GM06990 (cell line): ENCODE measurements at places on chromosomes 16 and 17.

GRCh38 chr17:27649929-27650328 is 18.9 kb downstream of the LGALS9 start:
- DNase-seq: no peak

DNA sequence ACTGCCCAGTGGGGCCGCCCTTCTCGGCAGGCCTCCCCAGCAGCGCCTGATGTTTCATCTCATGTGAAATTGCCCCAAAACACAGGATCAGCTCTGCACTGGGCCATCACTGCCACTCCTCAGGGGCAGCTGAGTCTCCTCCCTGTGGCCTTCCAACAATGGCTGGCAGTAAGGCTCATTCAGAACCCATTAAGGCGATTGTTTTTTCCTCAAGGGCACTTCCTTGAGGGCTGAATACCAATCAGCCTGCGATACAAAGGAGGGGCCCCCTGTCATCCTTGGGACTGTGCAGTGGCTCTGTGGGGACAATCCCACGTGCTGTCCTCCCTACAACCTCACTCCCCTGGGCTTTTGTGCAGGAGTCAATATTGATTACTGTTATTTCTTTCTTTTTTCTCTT is 47.5 kb downstream of the XYLT1 start:
- DNase-seq: no peak

DNA sequence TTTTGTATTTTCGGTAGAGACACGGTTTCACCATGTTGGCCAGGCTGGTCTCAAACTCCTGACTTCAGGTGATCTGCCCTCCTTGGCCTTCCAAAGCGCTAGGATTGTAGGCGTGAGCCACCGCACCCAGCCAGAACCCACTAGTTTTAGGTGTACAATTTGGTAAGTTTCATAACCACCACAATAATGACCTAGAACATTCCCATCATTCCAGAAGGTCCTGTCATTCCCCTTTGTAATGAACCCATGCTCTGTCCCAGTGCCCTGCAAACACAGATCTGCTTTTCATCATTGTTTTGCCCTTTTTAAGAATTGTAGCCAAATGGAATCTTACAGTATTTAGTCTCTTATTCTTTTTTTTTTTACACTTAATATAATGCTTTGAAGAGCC is 35.6 kb upstream of the IRF8 start:
- no peak for DNase-seq

GRCh38 chr17:16512011-16512410 is 20.0 kb upstream of the LRRC75A start:
- no peak for DNase-seq

DNA sequence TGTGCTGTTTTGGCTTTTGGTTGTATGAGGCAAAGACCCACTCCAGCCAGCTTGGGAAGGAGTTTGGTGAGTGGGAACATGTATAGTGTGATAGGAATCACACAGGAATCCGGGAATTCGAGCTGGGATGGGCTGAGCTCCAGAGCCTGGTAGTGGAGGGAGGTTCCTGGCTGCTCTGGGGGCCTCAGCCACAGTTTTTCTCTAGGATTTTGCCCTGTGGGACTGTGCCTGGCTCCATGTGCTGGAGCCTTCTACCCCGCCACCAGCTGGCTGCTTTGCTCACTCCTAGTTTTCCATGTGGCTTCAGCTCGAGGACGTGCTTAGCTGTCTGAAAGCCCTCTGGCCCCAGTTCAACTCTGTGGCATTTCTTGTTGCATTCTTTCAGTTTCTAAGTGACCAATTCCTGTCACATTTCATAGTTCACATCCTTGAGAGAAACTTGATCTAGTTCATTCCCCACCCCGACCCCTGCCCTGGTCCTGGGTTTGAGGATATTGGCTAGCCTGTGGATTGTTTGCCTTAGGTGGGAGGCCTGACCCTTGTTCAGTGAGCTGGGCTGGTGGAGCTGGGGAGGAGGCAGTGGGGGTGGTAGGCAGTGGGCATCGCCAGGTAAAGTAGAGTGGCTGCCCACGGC is 5.0 kb downstream of the SEC14L1 start:
- DNase-seq: peak; percentile 72

DNA sequence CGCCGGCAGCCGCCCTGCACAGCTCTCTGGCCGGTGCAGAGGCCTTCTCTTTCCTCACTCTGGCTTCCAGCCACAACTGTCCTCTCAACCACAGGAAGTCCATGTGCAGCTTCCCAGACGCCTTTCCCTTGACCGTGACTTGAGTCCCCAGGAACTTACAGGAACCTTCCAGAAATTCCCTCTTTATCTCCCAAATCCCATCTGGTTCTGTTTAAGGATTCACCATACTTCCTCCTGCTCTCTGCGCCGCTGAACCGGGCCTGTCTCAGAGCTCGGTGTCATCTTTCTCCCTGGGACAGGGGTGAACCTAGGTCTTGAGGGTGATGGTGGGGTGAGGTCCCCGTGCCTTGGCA is 65.2 kb upstream of the ZNF469 start:
- DNase-seq: no peak

- DNase-seq: no peak
Observed at GRCh38 chr17:68803164-68803929, 151.8 kb downstream of the ABCA8 start.

DNA sequence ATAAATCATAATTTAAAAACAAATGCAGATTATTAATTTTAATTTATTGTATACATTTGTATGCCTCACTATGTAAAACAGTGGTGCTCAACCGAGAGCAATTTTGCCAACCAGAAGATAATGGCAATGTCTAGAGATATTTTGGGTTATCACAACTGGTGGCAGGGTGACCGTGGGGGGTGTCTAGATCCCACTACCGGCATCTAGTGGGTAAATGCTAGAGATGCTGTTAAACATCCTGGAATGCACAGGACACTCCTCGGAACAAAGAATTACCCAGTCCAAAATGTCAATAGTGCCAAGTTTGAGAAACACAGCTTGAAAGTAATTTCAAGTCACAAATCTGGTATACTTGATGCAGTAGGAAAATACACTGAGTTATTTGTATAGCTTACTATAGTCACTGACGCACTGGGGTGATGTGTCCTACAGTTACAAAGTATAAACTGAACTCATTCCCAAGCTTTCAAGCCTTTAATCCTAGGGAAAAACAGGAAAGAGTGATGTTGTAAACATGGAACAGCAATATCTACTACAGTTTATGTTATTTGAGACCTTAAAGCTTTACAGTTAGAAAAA is 133.5 kb downstream of the BRIP1 start:
- DNase-seq: no peak

GRCh38 chr17:61453566-61454380 is 1.6 kb downstream of the TBX4 start:
- DNase-seq: no peak
